GDM1 (cell line): ENCODE measurements at places on chromosomes 11 and 22.

GRCh38 chr11:45483416-45483815 is 182.0 kb downstream of the CHST1 start:
- DNase-seq: no peak

DNA sequence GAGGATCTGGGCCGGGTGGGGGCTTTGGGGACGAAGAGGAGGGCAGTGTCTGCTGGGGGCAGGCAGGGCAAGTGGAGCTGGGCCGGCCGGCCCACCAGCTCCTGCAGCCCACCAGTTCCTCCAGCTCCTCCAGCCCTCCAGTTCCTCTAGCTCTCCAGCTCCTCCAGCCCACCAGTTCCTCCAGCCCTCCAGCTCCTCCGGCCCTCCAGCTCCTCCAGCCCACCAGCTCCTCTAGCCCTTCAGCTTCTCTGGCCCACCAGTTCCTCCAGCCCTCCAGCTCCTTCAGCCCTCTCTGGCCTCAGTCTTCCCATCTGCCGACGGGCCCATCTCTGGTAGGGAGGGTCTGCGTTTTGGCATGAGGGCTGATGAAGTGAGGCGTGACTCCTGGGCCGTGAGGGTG is 9.2 kb upstream of the CCDC188 start:
- DNase-seq: no peak

- DNase-seq: no peak
Measured at GRCh38 chr22:50574383-50574755, 3.9 kb downstream of the CPT1B start.

GRCh38 chr11:132095230-132096131 is 725.1 kb downstream of the NTM start:
- DNase-seq: peak; percentile 84
